ENCODE measurements at places on chromosomes 2 and 18.

DNA sequence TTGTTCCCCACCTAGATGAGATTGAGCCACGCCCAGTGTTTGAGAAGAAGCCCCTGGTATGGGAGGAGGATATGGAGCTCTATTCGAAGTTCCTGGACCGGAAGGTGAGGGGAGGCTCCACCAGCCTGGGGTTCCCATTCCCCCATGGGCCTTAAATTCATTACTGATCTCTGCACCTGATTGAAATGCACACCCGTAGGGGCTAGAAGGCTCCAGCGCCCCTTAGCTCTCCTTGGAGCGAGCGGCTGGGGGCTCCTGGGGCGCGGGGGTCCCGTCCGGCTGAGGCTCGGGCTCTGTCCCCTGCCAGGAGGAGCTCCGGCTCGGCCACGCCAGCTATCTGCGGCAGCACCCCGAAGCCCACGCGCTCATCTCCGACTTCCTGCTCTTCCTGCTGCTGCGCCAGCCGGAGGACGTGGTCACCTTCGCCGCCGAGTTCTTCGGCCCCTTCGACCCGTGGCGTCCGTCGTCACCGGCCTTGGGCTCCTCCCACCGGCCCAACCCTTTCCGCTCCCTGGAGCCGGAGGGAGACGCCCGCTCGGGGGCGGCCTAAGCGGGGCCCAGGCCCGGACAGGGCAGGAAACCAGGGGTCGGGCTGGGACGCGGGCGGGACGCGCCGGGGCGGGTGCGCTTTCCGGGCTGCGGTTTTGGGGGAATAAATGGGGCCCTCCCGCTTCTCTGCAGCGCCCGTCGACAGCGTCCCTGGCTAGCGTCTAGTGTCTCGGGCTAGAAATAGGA is 10.9 kb downstream of the CATIP start:
- no peaks in the 10 kb centered on the region for H3K4me1 ChIP-seq
- H3K27me3 ChIP-seq: no peaks in the 10 kb centered on the region
- peak overlapping the region; percentile 85 for H3K4me3 ChIP-seq
- no peaks in the 10 kb centered on the region for H3K36me3 ChIP-seq
- peak overlapping the region; percentile 72 for H3K27ac ChIP-seq

- DNase-seq: no peak
- no peaks in the 10 kb centered on the region for H3K4me1 ChIP-seq
These were observed 467.6 kb downstream of the PTPRM start for GRCh38 chr18:8034674-8035073.

- no peaks in the 10 kb centered on the region for H3K36me3 ChIP-seq
- DNase-seq: no peak
- no peak overlapping the region for H3K4me3 ChIP-seq
- no peaks in the 10 kb centered on the region for H3K27me3 ChIP-seq
These were observed 43.1 kb upstream of the CHN1 start for GRCh38 chr2:175048275-175048674.

DNA sequence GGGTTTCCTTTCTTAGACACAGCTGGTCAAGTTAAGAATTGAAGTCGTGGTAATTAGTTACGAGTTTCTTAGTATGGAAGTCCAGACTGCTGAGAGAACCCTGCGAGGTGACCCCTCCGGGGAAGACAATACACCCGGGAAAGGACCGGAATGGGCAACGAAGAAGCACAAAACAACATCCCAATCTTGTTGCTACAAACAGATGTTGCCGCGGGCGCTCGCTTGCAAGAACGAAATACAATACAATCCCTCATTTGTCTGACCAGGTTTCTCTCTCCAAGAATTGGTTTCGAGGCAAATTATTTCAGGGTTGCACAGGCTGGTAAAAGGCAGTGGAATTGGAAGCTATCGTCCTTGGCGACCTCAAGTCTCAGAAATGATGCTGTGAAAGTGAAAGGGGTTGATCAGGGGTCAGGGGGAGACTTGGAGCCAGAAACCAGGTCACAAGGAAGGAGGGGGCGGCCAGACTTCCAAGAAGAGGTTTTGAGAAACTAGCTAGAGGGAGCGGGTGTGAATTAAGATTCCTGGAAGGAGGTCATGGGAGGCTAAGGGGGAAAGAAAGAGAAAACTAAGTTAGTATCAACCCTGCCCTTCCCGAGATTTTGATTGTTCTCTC is 401.9 kb downstream of the HRH4 start:
- H3K27ac ChIP-seq: peak overlapping the region; percentile 75
- H3K27me3 ChIP-seq: no peaks in the 10 kb centered on the region
- H3K4me1 ChIP-seq: peaks cover 17% of the 10 kb centered on the region
- no peaks in the 10 kb centered on the region for H3K36me3 ChIP-seq
- peak; percentile 62 for DNase-seq

- no peak for DNase-seq
- H3K4me3 ChIP-seq: no peak overlapping the region
- H3K27me3 ChIP-seq: no peaks in the 10 kb centered on the region
- no peak overlapping the region for H3K27ac ChIP-seq
These were observed 117.0 kb downstream of the ZNF385B start for GRCh38 chr2:179744401-179744800.

- no peak overlapping the region for H3K4me3 ChIP-seq
- peak; percentile 88 for DNase-seq
- H3K36me3 ChIP-seq: no peaks in the 10 kb centered on the region
- peaks cover 4% of the 10 kb centered on the region for H3K4me1 ChIP-seq
- H3K27me3 ChIP-seq: no peaks in the 10 kb centered on the region
These were observed 195.5 kb downstream of the L3MBTL4 start for GRCh38 chr18:6219116-6219717.

GRCh38 chr2:69010437-69011194 is 2.4 kb upstream of the ANTXR1 start:
- peaks cover 24% of the 10 kb centered on the region for H3K27me3 ChIP-seq
- H3K4me3 ChIP-seq: no peak overlapping the region
- H3K27ac ChIP-seq: no peak overlapping the region
- no peaks in the 10 kb centered on the region for H3K36me3 ChIP-seq
- no peak for DNase-seq
- peaks cover 15% of the 10 kb centered on the region for H3K4me1 ChIP-seq

- DNase-seq: no peak
- H3K27me3 ChIP-seq: no peaks in the 10 kb centered on the region
- peaks cover 3% of the 10 kb centered on the region for H3K36me3 ChIP-seq
- H3K4me3 ChIP-seq: no peak overlapping the region
These were observed 306.5 kb upstream of the NRP2 start for GRCh38 chr2:205375461-205376448.

GRCh38 chr18:31204166-31204565 is 41.5 kb upstream of the DSC1 start:
- no peaks in the 10 kb centered on the region for H3K27me3 ChIP-seq
- no peaks in the 10 kb centered on the region for H3K36me3 ChIP-seq
- peaks cover 35% of the 10 kb centered on the region for H3K4me1 ChIP-seq
- no peak overlapping the region for H3K4me3 ChIP-seq
- no peak overlapping the region for H3K27ac ChIP-seq

- H3K4me3 ChIP-seq: no peak overlapping the region
- H3K27ac ChIP-seq: no peak overlapping the region
- H3K27me3 ChIP-seq: peaks cover 66% of the 10 kb centered on the region
- no peaks in the 10 kb centered on the region for H3K36me3 ChIP-seq
- DNase-seq: no peak
These were observed 89.1 kb downstream of the MAP2 start for GRCh38 chr2:209512971-209513370.

DNA sequence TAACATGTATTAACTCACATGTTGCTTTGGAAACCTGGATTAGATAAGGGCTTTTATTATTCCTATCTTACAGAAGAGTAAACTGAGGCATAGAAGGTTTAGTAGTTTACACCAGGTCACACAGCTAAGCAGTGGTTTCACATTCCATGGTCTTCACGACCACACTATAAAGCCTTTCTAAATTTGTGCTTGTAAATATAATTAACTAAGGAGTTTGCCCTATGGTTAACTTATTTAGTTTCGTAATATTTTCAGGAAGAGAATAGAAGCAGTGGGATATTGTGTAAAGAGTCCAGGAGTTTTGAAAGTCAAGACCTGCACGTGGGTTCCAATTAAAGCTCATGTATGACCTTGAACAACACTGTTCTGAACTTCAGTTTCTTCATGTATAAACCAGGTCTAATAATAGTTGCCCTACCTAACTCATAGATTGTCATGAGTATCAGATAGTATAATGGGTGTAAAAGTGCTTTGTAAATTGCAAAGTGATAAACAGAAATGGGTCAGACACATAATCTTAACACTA is 19.5 kb upstream of the SOS1 start:
- H3K4me1 ChIP-seq: peaks cover 29% of the 10 kb centered on the region
- H3K27ac ChIP-seq: peak overlapping the region; percentile 2
- H3K36me3 ChIP-seq: no peaks in the 10 kb centered on the region

- DNase-seq: no peak
- H3K27me3 ChIP-seq: no peaks in the 10 kb centered on the region
- peaks cover 20% of the 10 kb centered on the region for H3K36me3 ChIP-seq
These were observed 42.7 kb upstream of the DYSF start for GRCh38 chr2:71410696-71411095.
